ENCODE measurements at places on chromosomes 2 and 18.

GRCh38 chr2:54470266-54470938, 14.3 kb downstream of the SPTBN1 start:
- DNase-seq: no peak

- no peak for DNase-seq
Observed at GRCh38 chr2:231780123-231780908, 766 bp downstream of the PDE6D start.

- no peak for DNase-seq
Observed at GRCh38 chr2:60306267-60306861, 247.1 kb downstream of the BCL11A start.

- DNase-seq: no peak
Observed at GRCh38 chr2:190759749-190760213, 110.9 kb downstream of the NAB1 start.

DNA sequence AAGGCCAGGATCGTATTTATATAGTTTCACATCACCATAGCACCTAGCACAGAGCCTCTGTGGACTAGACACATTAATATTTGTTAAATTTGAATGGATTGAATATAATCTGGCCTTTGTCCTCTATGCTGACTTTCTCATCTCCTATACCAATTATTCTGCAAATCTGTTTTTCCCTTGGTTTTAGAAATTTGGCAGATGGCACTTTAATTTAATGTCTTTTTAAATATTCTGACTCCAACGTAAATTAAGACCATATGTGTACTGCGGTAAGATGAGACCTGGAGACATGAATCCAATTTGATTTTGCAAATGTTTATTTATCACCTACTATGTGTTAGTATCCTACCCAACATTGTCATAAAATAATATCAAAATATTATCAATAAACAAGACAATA, 1281.9 kb upstream of the PIK3C3 start:
- no peak for DNase-seq

DNA sequence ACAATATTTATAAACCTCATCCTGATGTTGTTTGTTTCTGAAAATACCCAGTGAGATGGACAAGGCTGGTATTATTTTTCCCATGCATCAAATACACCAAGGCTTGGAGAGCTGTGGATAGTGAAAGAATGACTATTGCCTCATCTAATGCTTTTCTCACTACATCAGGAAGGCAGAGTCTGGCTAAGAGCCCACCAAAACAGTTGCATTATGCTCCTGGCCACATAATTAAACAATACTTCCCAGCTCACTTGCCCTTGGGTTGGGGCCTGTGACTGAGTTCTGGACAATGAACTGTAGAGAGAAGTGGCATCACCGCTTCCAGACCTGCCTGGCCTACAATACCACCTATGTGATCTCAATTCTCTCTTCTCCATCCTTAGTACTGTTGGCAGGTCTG, 46.4 kb upstream of the REEP1 start:
- no peak for DNase-seq

GRCh38 chr18:25284861-25285550, 67.0 kb downstream of the ZNF521 start:
- DNase-seq: no peak

Measured in T-helper 17 cell (primary cell).